ENCODE measurements at places on chromosomes 5 and 9.
A peak's percentile ranks its signal among the peaks of the same experiment; 100 is the strongest.

- no peak for DNase-seq
Measured at GRCh38 chr9:109166771-109167601, at the start of gene FRRS1L. TSS of gene FRRS1L (minus strand) at chr9:109167249. CDS start at chr9:109167138, 111 bp downstream.

- no peak for DNase-seq
Measured at GRCh38 chr5:38184627-38185026, 73.7 kb upstream of the EGFLAM start.

DNA sequence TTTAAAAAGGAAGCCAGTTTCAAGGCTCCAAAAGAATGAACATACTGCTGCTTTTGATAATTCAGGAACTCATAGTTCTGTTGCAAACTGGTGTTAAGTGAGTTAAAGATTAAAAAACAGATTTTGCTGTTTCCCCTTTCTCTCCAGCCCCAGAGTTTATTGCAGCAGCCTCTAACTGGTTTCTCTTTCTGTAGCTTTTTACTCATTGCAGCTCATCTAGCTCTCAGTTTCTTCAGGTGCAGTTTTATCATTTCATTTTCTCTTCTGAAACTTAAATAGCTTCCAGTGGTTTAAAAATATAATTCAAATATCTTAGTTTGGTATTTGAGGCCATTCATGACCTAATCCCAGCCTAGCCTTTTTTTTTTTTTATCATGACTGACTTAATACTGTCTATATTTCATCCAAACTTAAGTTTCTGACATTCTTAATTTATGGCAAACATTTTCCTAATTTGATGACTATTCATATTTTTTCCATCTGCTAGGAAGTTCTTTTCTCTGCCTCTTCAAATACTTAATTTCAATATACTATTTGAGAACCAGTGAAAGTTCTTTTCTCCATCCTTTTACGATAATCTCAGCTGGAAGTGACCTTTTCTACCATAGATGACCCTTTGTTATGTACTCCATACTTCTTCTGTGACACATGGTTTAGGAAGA is 252.7 kb upstream of the GRIA1 start:
- no peak for DNase-seq

GRCh38 chr5:150516011-150516410 is 8.1 kb downstream of the NDST1 start:
- no peak for DNase-seq

GRCh38 chr5:21071421-21071820 is 1083.4 kb upstream of the CDH18 start:
- DNase-seq: no peak

GRCh38 chr5:172705576-172706084 is 64.6 kb downstream of the NEURL1B start:
- DNase-seq: no peak

DNA sequence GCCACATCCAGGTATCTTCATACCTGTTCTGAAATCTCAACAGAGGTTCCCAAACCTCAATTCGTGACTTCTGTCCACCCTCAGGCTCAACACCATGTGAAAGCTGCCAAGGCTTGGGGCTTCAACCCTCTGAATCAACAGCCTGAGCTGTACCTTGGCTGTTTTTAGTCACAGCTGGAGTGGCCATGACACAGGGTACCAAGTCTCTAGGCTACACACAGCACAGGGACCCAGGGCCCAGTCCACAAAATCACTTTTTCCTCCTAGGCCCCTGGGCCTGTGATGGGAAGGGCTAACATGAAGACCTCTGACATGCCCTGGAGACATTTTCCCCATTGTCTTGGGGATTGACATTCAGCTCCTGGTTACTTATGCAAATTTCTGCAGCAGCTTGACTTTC is 464.9 kb downstream of the ELAVL2 start:
- DNase-seq: no peak

- no peak for DNase-seq
Measured at GRCh38 chr9:94042516-94043360, 41.5 kb upstream of the PTPDC1 start.

DNA sequence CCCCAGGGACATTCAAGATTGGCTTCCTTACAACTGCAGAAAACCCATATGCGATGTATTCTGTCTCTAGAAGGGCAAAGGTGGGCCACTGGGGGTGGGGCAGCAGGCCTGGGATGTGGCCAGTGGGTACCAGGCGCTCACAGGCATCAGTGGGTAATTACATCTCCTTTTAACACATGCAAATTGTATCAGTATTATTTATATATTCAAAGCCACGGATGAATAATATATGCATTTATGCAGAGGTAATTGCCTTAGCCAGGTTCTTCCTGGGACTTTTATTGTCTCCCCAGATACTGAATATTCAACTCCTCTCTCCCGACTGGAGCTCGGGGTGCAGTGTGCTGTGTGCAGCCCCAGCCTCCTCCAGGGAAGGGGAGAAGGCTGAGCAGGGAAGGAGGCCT is 109.4 kb upstream of the MVB12B start:
- DNase-seq: no peak

DNA sequence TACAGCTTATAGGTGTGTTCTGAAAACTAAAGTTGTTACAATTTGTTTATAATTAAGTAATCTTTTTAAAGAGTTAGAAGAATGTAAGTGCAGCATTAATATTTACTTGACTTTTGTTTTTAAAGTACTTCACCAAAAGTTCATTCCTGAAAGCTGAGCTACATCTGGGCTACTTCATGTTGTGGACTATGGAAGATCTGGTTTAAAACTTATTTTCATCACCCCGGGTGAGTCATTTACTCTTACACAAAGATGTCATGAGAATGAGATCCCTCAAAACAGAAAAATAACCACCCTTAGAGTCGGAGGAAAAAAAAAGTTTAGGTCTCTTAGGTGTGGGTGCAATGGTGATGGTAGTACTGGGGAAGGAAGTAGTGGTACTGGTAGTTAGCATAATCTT is 5.1 kb downstream of the POU5F2 start:
- DNase-seq: no peak

DNA sequence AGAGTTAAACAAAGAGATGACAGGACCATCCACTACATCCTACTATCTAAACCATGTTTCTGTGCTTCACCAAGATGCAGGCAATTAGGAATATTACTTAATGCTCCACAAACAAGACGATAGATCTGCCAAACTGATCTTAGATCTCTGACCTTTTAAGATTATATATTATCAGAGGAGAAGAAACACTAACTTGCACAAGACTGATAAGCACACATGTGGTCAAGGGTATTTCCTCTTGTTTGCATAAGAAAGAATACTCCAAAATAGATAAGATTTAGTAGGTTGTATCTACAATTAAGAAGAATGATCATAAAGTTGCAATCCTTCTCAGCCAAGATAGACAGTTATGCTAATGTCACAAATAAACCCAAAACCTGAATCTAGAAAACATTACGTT is 601.0 kb upstream of the ACO1 start:
- DNase-seq: no peak

- DNase-seq: peak; percentile 64
Measured at GRCh38 chr9:32968101-32969011, 33.1 kb downstream of the APTX start.

GRCh38 chr5:10701567-10702039 is 59.4 kb downstream of the DAP start:
- peak; percentile 23 for DNase-seq

DNA sequence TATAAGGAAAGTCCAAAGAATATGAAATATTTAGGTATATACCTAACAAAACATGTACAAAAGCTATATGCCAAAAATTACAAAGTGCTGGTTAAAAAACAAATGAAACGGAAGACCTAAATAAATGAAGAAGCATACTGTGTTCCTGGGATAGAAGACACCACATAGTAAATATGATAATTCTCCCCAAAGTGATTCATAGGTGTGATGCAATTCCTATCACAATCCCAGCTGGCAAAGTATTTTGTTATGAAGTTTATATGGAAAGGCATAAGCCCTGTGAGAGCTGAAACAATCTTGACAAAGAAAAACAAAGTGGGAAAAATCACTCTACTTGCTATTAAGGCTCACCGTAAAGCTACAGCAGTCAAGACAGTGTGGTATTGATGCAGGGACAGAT is 2.6 kb upstream of the SMIM23 start:
- no peak for DNase-seq

- DNase-seq: no peak
Measured at GRCh38 chr5:85823462-85824426, 794.0 kb upstream of the COX7C start.

- DNase-seq: no peak
Measured at GRCh38 chr5:94360382-94361130, 257.8 kb downstream of the KIAA0825 start.

GRCh38 chr5:68279984-68280383 is 64.4 kb downstream of the PIK3R1 start:
- no peak for DNase-seq

DNA sequence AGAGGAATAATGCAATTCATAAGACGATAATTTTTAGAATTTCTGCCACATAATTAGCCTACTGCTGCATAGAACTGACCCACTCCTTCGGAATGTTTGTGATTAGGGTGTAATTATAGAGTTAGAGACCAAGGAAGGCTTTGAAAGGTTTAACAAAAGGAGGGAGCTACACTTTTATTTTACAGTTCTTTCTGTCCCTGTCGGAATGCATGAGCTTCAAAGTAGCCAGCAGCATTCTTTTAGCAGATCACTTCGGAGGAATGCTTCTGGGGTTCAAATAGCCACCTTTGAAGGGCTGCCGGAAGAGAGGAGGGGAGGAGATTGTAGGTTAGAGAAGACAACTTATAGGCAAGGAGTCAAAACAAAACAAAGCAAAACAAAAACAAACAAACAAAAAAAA is 168.1 kb downstream of the GRIA1 start:
- DNase-seq: no peak

GRCh38 chr5:131774652-131775367 is 22.0 kb downstream of the FNIP1 start:
- no peak for DNase-seq

DNA sequence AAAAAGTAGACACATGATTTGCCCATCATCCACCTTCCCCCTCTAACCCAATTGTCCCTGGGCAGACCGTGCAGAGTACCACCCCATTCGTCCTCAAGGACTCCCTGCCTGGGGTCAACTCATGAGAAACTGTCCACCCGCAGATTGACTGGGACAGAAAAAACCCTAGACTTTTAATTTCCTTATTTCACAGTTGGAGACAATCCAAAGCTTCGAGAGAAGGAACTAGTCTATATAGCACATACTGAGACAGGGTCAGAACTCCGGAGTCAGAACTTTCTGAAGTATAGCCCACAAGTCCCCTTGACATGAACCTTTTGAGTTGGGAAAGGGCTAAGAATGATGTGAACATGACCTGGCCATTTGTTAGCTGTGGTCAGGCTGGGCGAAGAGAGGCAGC is 7.5 kb upstream of the GPX3 start:
- no peak for DNase-seq

DNA sequence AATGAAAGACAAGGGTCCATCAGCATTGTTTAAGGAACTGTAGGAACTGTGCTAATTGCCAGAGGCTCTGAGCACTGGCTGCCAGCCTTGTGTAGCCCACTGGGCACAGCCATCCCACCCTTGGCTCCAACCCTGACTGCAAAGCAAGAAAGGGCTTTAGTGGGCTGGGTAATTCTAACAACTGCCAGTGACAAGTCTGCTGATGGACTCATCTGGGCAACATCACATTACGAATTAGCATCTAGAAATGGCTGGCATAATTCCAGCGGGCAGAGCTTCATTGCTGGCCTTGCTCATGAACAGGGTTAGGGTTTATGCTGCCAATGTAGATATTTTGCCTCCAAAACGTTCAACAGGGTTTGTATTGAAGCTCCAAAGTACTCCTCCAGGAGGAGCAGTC is 326.9 kb downstream of the ARHGEF28 start:
- DNase-seq: no peak

DNA sequence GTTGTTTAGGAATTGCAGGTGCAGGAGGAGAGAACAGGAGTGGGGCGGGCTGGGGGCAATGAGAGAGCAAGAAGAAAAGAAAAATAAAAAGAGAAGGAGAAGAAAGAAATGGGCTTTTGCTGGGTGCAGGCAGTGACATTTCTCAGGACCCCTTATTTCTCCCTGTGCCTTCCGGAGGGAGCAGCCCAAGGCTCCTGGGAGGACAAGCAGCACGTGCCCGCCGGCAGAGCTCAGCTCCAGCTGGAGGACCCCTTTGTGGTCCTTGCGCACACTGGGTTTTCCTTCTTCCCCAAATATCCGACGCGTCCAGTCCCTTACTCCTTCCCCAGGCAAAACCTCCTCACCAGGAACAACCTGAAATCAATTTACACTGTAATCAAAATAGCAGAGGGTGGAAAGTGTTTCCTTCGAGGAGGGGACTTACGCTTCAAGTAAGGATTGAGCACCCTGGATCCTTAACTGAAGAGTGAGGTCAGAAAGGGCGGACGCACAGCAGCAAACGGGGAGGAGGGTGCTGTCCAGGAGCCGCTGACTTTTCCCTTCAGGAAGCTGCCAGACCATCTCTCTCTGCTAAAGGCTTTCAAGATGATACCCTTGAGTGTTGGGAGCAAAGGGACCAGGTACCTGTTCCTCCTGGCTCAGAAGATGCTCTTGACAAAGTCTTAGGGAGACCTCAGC is 2.1 kb downstream of the BTNL9 start:
- DNase-seq: no peak

GRCh38 chr9:110133608-110134210 is 74.2 kb downstream of the C9orf152 start:
- no peak for DNase-seq

DNA sequence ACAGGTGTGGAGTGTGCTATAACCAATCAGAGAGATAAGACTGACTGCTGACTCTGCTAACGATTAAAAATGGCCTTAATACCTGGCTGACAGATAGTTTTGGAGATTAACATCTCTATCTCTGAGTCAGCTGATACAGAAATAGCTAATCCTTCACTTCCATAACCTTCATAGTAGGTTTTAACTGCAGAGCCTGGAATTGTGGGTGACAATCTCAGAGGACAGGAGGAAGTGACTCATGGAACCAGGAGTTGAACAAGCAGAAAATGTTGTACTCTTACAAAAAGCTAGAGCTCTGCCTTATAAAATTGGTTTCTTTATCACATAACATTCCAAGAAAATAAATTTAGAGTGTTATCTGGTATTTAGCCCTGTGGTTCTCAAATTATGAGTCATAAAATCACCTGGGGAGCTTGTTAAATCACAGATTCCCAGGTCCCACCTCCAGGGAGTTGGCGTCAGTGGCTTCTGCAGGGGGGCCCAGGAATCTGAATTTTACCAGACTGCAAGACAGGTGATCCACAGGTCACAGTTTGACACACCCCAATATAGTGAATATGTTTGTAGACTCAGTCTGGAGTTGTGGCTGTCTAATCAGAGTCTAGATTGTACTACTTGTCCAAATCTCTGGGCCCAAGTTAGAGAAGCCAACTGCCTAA is 44.4 kb upstream of the AFAP1L1 start:
- DNase-seq: no peak

DNA sequence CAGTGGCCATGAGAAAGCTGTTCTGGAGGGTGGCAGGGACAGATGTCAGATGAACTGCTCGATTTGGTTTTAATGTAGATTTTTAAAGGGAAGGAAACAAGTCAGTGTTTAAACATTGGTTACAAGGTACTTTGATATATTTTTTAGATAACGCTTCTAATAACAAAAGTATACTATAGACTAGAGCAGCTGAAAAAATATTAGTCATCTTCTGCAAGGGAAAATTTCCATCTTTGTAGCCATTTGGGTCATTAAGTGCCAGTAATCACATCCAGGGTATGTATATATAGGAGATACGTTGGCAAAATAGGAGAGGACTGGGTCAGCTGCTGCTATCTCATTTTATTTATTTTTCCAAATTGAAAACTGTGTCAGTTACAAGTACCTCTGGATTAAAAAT is 69.0 kb downstream of the SV2C start:
- DNase-seq: no peak
